ENCODE measurements at places on chromosomes 3 and 15.

DNA sequence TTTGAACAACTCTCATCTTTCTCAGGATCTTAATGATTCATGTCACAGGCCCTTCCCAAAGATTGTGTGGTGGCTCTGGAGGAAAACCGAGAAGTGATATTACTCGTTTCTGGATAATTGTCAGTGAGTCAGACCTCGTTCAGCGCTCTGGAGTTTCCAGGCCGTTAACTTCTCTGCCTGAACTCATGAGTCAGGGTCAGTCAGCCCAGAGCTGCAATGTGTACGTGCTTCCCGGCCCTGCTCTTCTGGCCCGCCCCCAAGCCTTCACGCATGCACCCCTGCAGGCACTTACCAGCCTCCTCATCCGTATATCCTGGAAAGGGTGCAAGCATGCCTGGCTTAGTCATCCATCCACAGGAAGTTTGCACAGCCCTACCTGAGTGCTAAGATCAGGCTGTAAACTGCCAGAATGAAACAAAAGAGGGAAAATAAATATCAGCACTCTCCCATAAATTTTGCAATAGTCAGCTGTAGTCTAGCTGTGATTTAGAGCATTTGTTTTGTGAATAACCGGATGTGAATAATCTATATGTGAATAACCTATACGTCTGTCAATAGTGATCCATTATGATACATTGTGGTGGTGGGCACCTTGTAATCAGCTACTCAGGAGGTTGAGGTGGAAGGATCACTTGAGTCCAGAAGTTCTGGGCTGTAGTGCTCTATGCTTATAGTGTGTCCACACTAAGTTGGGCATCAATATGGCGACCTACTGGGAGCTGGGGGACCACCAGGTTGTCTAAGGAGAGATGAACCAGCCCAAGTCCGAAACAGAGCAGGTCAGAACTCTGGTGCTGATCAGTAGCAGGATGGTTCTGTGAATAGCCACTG, 35.3 kb upstream of the SEMA4B start:
- DNase-seq, result no peak

GRCh38 chr3:41960826-41961750, 815 bp downstream of the ULK4 start:
- DNase-seq, result peak; percentile 25

GRCh38 chr3:194782698-194783404, 97.2 kb downstream of the FAM43A start:
- no peak for DNase-seq

DNA sequence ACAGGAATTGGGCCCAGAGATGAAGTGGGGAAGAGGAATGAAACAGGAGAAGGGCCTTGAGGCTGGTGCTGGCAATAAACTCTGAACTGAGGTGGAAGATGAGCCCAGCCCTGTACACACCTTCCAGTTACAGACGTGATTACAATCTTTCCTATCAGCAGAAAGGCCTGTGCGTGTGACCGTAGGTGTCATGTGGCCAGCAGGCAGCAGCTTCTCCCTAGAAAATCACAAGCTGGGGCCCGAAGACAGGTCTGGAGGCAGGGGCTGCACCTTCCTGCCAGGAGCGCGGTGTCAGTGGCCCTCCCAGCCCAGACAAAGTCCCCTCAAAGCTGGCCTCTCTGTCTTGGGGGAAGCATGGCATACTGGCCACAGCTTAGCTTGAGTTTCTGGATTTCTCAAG, 16.7 kb upstream of the PIGZ start:
- no peak for DNase-seq

DNA sequence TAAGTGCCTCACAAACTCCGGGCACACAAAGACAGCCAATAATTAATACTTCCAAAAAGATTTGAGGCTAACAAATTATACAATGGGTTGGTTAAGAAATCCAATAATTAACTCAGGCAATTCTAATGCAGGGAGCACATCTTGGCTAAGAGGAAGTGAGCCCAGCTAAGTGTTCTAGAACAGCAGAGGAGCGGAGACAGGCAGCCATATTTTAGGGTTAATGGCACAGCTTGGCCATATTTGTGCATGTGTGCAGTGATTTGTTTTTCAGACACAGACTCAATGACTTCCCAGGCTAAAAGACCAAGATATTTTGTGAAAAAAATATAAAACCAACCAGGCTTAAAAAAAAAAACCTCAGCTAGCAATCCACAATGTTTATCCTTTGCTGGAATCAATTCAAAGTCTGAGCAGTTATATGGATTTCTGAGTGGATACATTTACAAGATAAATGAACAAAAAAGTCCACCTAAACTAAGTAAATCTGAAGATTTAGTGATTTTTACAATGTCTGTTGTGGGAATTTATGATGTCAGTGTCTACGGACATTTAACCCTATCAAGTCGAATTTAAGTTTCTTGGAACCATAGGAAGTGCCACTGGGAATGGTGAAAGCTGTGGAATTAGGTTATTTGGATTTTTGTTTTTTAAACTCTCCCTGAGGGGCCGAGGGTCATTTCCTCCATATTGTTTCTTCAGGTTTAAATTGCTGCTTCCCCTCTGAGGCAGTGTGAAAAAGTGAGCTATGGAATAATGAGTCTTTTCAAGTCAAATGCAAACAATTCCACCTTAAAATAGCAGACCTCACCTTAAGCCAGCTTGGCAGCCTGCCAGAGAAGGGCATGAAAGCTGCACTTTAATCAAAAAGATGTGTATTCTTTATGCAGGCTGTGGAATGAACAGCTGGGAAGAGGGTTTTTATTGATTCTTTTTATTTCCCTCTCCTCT, 413.7 kb upstream of the TBL1XR1 start:
- no peak for DNase-seq

GRCh38 chr15:45442507-45443135, 64.3 kb upstream of the GATM start:
- no peak for DNase-seq

DNA sequence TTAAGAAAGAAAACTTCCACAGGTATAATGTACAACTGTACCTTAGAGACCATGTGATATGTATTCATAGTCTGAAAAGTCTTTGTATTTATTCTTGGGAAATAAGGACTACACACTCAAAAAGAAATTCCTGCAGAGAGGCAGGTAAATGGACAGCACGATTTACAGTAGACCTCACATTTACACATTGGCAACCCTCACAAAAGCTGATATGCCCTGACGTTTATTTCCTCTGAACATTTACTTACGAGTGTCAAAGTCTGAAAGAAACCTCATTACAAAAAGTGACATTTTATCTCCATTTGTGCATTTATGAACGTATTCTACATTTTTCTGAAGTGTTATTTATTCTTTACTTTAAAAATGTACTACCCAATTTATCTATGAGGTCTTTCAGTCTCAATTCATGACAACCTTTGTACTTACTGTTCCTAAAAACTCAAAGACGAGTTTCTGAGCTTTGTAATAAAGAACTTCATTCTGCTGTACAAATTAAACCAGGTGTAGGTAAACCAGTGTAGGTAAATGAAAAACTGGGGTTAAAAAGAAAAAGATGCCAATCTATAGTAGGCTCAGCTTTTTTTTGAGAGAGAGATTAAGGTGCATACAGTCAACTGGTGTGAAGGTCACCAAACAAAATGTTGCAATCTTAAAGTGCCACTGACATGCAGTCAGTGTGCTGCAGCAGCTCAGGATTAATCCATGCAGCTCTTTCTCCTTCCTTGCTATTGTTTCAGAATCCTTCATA, 44.3 kb downstream of the THRB start:
- DNase-seq, result no peak

DNA sequence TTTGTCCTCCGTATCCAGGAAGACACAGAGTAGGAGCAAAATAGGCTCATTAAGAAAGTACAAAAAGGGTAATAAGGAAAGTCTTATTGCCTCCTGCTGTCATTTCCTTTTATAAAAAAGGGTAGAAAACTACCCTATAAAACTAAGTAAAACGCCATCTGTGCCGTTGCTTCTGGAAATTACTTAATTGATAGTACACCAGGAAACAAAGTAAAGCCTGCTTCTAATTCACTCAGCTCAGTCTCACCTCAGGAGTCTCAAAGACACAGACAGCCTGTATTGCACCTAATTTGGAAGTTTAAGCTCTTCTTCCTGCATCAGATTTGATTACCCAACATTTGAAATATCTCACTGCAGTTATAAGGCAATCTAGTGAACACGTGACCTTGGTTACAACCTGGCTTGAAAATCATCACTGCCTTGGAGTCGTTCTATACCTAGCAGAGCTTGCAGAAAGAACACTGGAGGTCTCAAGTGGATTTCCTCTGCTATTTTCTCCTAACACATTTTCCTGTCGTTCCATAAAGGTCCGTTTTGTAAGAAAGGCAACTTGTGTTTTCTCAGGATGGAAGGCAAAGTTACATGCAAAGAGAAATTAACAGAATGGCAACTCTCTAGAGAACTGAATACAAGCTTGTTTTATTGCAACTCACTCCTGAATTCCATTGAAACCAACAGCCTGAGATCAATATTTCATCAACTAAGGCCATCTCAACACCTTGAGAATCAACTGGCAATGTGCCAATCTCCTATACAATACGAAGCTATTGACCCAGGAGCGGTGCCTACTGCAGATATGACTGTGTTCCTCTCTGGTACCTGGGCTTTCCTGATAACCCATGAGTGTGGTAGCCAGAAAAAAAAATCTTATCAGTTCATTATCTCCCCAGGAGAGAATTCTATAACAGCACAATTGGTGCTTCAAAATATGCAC, 203.3 kb upstream of the LMCD1 start:
- no peak for DNase-seq

DNA sequence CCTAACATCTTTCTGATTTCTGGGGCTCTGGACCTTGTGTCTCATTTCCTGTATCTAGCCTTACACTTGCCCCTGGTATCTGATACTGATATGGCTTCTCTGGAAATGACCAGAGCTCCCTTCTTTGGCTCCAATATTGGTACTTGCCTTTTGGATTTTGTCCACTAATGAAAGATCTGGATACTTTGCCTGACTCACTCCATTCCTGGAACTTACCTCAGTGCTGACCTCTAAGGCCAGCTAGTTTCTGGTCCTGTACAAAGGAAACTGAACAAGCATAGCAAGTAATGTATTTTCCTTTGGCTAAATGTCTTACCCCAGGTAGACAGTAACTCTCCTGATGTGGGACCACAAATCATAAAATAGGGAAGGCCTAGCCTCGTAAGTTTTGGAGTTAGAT, 93.8 kb upstream of the SLC4A7 start:
- no peak for DNase-seq

GRCh38 chr15:46854564-46854963, 862.7 kb upstream of the SEMA6D start:
- no peak for DNase-seq

DNA sequence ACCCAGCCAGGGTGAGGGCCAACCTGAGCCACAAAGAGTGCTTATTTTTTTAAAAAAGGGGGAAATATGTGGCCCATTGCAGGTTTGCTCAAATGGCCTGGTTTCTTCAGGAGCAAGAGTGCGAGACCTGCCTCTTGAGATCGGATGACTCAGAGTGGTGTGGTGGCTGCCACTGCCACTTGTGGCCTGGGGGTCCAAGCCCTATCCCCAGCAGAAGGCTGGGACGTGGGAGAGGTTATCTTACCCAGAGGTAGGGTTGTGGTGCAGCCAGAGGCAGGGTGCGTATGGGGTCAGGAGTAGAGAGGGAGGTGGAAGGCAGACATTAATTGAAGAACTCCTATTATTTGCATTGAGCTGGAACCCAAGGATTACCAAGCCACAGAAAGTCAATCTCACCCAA, 83.2 kb upstream of the SMAD3 start:
- no peak for DNase-seq
